Activated naive CD4-positive, alpha-beta T cell treated with Interleukin-2 at 50 U/mL for 16 hours (primary cell): ENCODE measurements at places on chromosomes 5 and 9.

DNA sequence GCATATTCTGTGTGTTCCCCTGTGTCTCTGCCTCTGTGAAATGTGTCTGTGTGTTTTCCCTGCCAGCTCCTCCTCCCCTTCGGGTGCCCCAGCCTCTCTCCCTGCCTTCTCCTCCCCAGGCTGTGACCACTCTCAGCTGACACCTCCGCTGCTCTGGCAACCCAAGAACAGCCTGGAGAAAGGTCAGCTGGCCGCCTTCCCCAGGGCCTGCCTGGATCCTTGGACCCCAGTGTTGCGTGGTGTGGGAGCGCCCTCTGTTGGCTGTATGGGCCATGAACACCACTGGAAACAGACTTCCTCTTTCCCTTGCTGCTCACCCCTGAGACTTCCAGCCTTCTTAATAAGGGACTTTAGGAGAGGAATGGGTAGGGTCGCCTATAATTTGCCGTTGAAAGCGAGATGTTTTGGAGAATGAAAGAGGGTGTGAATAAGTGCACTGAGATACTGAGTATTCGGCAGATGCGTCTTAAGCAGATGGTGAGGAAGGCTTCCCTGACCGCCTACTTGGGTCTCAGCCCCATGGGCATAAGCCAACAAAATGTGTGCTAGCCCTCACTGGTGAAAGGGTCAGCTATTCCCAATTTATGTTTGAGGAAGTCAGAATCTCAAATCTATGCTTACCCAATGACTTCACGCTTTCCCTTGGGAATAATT is 114.9 kb upstream of the TRIM32 start:
- no peak for DNase-seq

GRCh38 chr9:101652601-101653175 is 57.9 kb upstream of the PPP3R2 start:
- DNase-seq, result no peak

DNA sequence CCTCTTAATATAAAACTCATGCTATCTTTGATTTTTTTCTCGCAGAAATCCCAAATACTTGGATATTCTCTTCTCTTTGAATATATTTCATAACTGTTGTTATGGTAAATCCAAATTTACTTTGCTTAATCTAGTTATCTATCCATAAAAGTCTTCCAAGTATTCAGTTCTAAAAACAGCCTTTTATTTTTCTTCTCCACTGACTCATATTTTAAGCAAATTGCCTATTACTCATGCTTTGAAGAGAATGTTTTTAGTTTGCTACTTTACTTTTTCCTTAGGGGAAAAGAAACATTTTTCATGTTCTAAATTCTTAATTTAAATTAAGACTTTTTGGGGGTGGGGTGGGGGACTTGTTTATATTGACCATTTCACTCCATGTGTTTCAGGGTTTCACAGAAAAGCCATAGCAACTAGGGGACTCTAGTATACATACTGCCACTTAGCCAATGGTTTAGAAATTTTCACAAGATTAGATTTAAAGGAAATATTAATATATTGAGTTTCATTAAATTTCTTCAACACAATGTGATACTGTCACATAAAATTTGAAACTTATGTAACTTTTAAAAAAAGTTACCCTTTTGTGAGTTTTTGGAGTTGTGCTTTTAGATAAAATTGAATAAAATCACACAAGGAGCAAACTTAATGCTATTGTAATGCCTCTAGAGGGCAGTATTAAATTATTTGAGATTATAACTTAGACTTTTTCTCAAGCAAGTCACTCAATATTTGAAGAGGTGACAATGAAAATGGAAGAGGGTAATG is 545.8 kb upstream of the ARRDC3 start:
- no peak for DNase-seq

- DNase-seq, result no peak
Observed at GRCh38 chr9:114612272-114612923, 1.3 kb downstream of the TMEM268 start.
